ENCODE measurements at places on chromosomes 3 and 15.
A peak's percentile ranks its signal among the peaks of the same experiment; 100 is the strongest.

GRCh38 chr15:81303244-81304225, 20.4 kb downstream of the STARD5 start:
- peak; percentile 2 for DNase-seq

DNA sequence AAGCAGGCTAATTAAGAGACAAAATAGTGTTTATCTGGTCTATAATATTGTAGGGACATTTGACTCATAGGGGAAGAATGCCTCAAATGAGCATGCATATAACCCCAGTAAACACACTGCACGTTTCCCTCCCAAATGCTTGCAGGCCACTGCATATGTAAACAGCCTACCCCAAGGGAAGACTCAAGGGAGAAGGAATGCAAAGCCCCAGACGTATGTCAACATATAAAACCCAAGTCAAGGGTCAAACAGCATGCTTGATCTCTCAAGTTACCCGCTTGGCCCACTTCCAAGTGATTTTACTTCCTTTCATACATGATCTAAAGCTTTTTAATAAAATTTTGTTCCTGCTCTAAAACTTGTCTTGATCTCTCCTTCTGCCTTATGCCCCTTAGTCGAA, 1090.0 kb downstream of the OTOL1 start:
- no peak for DNase-seq

GRCh38 chr15:59346951-59347350, 25.7 kb downstream of the MYO1E start:
- no peak for DNase-seq

DNA sequence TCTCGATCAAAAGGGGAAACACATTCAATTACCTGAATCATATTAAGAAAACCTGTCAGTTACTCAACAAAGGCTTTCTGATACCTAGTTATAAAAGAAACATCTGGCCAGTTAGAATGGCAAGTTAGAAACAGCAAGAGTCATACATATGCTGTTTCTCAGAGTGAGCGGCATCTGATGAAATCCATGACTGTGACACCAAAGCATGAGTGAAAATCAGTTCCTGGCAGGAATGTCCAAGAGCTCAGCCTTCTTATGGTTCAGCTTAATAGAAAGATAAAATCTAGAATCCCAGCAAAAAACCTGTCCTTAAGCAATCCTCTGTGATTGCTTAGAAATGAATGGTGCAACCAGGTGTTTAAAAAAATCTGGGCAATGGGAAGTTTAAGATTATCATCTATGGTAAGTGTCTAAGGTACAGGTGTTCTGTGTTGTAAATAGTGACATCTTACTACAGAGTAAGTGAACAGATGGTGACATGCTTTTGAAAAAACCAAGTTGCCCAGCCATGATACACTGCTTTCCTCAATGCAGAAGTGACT, 18.8 kb downstream of the B4GALT4 start:
- no peak for DNase-seq

GRCh38 chr3:169131690-169132464, 531.6 kb downstream of the MECOM start:
- no peak for DNase-seq

DNA sequence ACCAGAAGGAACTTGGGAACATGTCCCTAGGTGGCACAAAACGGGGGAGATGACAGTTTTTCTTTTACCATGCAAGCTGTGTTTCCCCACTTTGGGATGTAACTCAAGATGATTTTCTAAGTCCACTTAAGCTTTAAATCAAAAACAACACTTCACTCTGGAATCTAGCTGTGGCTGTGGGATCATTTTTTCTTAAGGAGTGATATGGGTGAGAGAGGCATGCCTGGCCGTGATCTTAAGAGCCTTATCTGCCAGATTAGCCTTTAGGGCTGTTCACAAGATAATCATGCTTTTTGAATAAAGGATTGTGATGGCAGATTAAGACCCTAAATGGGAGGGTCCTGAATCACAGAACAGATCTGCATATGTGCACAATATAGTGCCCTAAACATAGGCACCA, 384.8 kb upstream of the SEMA6D start:
- DNase-seq: no peak
